Umbilical cord (tissue), 2 donors: ENCODE measurements at places on chromosomes 6 and 20.

GRCh38 chr6:142443102-142443501 lies 141.3 kb downstream of the ADGRG6 start:
- no peak for DNase-seq

- no peak for DNase-seq
Observed at GRCh38 chr6:26594730-26595632, 1.8 kb upstream of the ABT1 start.

- peak; percentile 36 for DNase-seq
Observed at GRCh38 chr20:14142964-14143627, 147.8 kb downstream of the MACROD2 start.

GRCh38 chr20:57032847-57033246 lies 233.6 kb downstream of the BMP7 start:
- DNase-seq = no peak
